ENCODE measurements at places on chromosomes 16 and 17. TPM values are rescaled to one million over a fixed set of nuclear protein-coding genes. Genes with fewer than 3 reads are reported as not detected.

DNA sequence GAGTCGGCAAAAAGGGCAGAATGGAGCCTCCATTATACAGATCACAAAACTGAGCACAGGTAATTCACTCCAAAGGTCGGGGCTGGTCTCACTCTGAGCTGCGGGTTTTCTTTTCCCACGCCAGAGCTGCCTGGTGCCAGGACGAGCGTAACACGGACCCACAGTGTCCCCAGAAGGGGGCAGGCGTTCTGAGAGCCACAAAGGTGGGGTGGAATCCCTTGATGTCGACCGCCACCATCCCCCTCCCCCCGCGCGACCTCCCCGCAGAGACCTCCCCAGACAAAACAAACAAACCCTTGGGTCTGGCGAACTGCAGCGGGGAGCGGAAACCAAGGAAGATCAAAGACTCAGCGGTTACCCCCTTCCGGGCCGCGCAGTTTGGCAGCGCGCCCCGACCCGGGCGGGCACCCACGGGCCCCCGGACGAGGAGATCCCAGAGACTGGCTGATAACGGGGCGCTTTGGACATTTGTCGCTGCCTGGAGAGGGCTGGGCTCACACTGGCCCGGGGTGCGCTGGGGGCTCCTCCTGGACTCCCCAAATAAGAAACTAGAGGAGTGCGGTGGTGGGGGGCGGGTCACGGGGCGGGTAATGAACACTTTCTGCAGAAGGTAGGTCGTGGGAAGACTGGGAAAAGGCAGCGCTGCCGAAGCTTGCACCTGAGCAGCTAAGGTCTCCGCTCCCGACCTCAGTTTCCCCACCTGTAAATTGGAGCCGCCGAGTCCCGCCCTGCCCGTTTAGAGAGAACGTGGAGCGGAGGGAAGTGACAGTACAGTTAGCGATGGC, 664 bp upstream of the NKD1 start:
- peak; percentile 88 for DNase-seq

- no peak for DNase-seq
Observed at GRCh38 chr17:78933025-78933958, 8.1 kb upstream of the TIMP2 start.

DNA sequence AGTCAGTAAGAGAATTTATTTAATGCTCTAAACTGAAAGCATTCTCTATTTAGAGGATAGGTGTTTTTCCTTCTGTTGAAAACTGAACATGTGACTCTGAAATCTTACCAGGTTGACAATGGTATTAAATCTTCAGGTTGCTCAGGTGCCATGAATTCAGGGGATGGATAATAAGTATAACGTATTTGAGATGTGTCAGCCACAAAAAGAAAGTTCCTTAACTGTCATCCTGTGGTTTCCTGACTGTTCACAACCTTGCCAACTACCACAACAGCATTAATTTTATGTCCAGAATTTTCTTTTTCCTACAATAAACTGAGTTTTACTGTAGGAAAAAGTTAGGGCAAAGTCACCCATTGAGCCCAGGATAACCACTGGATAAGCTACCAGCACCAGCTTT, 243.3 kb upstream of the PSMD7 start:
- DNase-seq, result no peak

DNA sequence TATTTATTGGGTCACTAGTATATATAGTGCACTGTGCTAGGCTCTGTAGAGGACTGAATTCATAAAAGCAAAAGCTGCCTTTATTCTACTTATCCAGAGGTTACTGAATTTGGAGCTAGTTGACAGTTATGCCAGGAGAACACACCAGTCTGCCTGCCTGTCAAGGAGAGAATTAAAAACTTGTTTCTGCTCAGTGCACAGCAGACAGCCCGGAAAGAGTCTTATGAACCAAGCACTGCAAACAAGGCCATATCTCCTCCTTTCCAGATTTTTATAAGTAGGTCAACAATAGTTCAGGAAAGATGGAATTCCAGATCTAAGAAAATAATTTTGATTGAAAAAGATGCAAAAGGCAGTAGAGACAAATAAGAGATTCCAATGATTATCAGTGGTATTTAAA, 267.8 kb downstream of the CA10 start:
- DNase-seq, result no peak

DNA sequence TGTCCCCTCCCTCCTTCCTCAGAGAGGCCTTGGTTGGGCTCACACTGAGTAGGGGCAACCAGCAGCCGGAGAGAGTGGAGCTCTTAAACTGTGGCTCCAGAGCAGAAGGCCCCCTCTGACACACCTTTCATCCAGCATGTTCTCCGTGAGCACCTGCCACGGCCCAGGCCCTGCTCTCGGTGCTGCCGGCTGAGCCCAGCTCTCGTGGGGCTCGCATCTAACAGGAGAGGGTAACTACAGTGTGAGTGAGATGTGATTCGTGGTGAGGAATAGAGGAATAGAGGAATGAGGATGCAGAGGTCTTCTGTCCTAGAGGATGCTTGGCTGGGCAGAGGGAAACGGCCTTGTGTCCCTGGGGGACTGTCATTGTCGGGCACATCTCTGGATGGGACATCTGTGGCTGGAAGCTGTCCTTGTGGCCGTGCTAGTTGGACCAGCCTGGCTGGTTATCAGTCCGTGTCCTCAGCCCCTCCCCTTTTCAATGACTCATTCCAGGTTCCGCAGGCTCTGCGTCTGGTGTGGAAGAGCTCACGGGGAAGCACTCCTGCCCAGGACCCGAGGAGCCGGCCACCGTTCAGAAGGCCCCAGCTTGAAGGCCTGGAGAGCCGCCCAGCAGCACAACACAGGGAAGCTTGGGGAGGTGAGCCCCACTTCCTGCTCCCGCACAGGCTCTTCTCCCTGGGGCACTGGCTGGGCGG, 11.9 kb upstream of the DNASE1 start:
- DNase-seq, result peak; percentile 31

- no peak for DNase-seq
Observed at GRCh38 chr16:57077714-57078113, 14.7 kb upstream of the CPNE2 start.

- DNase-seq, result no peak
Observed at GRCh38 chr16:84787263-84787622, 32.5 kb upstream of the CRISPLD2 start.

- no peak for DNase-seq
Observed at GRCh38 chr16:66150698-66151482, 215.6 kb upstream of the CDH5 start.

GRCh38 chr17:57456622-57457021, 200.3 kb downstream of the MSI2 start:
- DNase-seq, result no peak

DNA sequence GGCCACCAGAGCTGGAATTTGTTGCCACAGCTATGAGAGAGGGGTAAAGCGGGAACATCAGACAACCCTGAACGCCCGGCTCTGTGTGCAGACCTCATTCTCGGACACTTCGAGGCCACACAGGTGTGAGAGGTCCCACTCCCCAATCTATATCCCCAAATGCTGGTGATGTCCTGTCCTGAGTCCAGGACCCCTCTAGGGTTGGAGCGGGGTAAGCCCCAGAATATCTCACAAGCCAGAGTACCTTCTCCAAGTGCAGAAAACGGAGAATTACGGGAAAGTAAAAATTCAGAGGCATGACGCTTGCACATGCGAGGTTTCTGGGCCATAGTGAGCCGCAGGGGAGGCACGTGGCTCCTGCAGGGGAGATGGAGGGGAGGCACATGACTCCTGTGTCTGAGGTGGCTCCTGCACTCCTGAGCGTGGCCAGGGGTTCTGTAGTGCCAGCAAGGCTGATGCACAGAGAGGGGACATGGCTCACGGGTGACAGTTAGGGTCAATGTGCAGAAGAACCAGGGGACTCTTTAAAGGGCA, 248.0 kb downstream of the RBFOX3 start:
- no peak for DNase-seq

DNA sequence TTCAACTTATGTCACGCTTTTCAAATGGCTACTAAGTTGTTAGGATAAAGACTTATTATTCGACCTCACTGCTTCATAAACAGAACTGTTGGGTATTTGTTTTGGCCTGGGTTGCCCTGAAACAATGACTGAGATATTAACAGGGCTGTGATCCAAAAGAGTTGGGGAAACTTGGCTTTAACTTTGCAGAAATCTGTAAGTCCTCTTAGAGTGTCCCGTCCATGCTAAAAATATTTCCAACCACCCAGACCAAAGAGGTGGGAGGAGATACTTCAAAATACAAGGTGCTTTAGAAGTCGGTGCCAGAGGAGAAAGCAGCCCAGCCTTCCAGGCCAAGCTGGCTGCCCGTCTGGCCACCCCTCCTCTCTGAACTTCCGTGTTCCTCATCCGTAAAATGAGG, 16.1 kb upstream of the SPATA32 start:
- no peak for DNase-seq

DNA sequence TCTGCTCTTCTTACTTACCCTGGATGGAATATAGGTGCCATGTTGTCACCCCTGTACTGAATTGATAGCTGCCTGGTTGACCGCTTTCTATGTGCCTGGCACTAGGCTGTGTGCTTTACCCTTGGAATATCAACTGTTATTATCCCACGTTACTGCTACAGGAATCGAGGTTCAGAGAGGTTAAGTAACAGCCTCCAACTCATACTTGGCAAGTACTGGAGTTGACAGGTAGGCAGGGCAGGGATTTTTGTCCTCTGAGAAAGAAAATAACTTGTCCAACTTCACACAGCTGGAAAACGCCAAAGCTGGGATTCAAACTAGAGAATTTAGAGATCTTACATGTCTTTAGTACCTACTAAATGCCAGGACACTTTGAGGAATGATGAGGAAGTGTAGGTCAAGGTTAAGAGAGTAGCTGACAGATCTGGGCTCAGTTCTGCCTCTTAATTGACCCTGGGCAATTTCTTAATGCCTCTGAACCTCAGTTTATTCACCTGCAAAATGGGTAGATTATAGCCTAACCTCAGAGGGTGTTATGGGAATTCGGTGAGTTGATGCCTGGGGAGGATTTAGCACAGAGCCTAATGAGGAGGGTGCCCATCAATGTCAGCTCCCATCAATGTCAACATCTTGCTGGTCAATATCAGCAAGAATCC, 25.8 kb downstream of the ITPRIPL2 start:
- DNase-seq, result no peak

DNA sequence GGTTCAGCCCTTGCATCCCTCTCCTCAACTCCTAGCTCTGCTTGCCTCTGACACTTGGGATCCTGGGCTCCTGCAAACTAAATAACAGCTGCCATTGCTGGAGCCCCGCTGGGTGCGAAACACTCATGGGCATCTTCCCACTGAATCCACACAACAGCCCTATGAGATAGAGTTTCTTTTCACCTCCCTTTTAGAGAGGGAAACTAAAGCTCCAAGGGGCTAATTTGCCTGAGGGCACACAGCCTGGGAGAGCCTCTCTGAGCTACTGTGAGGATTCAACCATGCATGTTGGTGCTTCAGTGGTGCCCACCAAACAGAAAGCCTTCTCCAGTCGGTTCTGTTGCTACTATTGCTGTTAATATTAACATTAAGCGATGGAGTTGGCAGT, 4.0 kb downstream of the ACBD4 start:
- peak; percentile 18 for DNase-seq

DNA sequence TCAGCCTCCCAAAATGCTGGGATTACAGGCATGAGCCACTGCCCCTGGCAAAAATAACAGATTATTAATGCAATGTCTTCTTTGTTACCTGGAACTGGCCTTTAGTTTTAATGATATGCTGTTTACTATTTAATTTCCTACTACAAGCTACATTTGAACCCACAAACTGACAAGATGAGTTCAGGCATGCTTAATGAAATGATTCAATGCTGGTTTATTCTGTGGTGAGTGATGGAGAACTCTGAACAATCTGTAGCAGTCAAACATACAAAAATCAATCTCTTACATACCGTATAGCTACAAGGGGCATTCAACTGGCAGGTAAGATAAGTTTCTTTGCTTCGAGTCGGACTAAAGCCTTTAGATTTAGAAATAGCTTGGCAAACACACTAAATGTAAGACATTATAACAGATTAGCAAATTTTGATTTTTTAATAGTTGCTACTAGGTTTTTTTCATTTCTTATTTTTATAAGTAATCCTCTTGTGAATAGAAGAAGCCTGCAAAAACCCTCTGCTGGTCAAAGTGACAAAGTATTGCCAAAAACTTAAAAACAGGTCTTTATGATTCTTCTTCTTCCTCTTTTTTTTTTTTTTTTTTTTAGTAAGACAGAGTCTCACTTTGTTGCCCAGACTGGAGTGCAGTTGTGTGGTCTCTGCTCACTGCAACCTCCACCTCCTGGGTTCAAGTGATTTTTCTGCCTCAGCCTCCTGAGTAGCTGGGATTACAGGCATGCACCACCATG, 138.5 kb downstream of the SSH2 start:
- no peak for DNase-seq

DNA sequence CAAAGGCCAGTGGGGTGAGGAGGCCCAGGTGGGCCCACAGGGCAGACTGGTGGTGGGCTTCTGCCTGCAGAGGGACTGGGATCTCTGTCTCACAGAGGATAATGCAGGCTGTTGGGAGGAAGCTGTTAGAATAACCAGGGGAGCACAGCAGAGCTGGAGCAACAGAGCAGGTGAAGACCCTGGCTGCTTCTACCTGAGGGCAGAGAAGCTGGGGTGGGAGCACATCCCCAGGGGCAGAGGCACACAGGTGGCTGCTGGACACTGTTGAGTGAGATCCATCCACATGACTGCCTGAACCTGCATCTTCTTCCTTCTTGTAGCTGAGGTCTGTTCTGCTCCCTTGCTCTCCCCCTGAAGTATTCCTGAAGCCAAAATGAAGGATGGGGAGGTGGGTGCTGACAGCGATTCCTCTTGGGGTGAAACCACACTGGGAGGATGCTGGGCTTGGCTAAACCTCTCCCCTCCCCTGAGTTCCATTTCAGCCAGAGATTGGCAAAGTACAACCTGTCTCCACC, 1725.0 kb downstream of the TP53TG3F start:
- DNase-seq, result peak; percentile 37

OTOA gene
- 2.0 TPM for polyA plus RNA-seq

CHD9NB gene
- polyA plus RNA-seq, result 0.10 TPM

SLC38A10 gene
- 85.1 TPM for polyA plus RNA-seq

PLSCR3 gene
- polyA plus RNA-seq, result 31.3 TPM

KRT33B gene
- polyA plus RNA-seq, result not detected

PNPO gene
- polyA plus RNA-seq, result 13.0 TPM

SBK1 gene
- polyA plus RNA-seq, result 0.70 TPM

CCL16 gene
- 0.37 TPM for polyA plus RNA-seq

Data from spleen (tissue), 13 donors.